ENCODE measurements at places on chromosomes 2 and 18.

GRCh38 chr18:37144921-37145320 lies 316.0 kb downstream of the KIAA1328 start:
- DNase-seq: no peak

DNA sequence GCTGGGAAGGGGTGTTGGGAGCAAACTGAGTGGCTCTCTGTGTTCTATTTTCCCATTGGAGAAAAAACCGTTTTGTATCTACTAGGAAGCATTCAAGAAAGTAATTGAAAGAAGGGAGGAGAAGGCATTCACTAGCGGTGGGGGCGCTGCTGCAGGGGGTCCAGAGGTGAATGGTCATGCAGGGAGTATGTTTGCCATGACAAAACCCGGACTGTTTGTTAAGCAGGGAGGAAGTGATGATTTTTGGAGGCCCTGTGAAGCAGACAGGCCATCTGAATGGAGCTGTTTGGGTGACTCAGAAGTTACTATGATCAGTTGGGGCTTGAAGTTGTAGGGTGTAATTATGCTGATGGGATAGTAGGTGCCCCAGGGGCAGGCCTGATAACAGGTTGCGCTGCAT lies 7.0 kb downstream of the TAF4B start:
- DNase-seq: no peak

DNA sequence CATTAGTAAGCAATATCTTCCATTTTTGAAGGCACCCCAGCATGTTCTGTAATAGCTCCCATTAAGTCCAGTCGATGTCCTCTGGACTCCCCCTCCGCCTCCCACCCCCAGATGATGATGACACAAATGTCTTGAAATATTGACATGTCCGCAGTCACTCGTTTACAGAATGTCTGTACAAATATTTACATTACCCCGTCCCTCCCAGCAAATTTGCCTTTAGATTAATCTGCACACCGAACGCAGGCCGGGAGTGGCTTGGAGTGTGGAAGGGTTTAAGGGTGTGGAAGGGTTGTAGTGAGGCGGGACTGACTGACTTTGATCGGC lies 853 bp upstream of the OSBPL6 start:
- no peak for DNase-seq

GRCh38 chr2:197386242-197386641 lies 48.6 kb downstream of the SF3B1 start:
- no peak for DNase-seq

- no peak for DNase-seq
These were observed 53.5 kb downstream of the TMEM182 start for GRCh38 chr2:102815285-102815684.

DNA sequence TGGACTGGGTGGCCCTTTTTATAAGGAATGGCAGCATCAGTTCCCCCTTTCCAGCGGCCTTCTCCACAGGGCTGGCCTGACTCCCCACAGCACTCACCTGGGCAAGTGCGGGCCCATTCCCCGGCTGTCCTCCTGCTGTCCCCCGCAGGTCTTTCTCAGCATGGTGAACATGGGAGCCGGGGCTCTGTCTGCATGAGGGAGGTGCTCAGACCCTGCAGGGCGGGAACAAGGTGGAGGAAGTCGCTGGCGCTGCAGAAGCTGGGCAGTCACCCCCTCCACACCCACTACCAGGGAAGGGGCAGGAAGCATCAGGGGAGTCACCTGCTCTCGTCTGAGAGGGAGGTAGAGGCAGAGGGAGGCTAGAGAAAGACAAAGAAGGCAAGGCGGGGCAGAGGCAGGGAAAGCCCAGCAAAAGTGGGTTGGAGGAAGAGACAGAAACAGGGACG lies 12.2 kb downstream of the HES6 start:
- DNase-seq: no peak

GRCh38 chr2:44916291-44916690 lies 25.2 kb upstream of the SIX3 start:
- DNase-seq: no peak

GRCh38 chr2:4358837-4359236 lies 655.5 kb downstream of the DCDC2C start:
- DNase-seq: no peak

- no peak for DNase-seq
These were observed 21.5 kb upstream of the NABP1 start for GRCh38 chr2:191656391-191656790.

- no peak for DNase-seq
These were observed 12.4 kb upstream of the IL1RN start for GRCh38 chr2:113114996-113115395.

DNA sequence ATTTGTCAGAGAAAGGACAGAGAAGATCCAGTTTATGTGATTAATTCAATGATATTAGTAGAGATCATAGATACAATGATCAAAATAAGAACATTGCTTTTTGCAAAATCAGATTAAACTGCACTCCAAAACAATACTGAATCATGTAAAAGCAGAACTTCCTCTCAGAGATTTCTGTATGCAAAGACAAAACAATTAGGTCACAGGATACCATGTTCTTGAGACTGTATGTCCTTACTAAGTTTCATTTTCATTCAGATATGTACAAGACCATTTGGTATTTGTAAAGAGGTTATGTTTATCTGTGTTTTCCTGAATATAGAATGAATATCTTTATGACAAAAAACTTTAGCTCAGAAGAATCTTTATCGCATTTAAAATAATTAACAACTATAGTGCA lies 161.8 kb downstream of the DLGAP1 start:
- DNase-seq: no peak

- DNase-seq: no peak
These were observed 165.6 kb downstream of the SEPTIN10 start for GRCh38 chr2:109448207-109448606.

- peak; percentile 2 for DNase-seq
These were observed 30.6 kb upstream of the PPP3R1 start for GRCh38 chr2:68282811-68283418.

DNA sequence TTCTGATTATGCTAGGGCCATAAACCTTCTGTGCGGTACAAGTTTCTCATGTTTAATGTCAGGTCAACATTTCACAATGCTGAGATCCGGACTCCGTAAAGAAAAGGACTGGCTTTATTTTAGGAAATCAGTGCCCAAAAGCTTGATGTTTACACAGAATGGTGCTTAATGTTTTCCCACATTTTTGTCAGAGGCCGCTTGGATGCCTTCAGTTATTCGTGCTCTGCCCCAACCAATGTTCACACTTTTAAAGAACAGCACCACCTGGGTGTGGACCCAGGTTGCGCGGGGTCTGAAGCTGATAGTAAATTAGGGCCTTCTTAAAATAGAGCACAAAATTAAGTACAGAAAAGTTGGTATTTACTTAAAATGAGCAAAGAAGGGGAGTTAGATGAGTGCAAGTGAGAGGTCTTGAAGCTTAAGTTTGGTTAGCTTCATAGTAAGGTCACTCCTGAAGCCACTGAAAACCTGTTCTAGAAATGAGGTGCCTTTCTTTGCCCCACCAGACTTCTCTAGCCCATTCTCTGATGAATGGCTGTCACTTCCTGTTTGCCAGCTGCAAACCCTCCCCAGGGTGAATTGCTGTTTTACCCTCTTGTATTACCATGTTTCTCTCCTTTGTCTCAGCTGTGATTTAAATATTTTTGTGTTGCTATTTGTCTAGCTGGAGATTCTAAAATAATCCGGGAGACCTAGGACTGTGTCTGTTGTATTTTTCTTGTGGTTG lies 20.5 kb downstream of the SLC3A1 start:
- DNase-seq: no peak

- DNase-seq: no peak
These were observed 943 bp downstream of the INPP5D start for GRCh38 chr2:233060980-233061590.

DNA sequence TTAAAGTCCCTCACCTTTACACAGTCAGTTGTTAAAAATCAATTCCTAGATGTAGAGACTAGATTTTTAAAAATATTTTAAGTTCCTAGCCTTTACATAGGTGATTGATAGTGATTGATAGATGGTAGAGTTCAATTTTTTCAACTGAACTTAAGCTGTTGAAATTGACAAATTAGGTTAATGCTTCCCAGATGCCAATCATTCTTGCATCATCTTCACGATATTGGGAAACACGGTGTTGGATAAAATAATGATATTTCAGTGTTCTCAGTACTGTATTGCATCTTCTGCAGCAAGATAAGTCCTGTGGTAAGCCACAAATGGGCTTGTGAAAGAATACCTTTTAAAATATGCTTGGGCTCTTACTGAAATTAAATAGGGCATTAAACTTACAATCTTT lies 667.6 kb downstream of the STK39 start:
- no peak for DNase-seq

GRCh38 chr2:101854877-101855276 lies 136.9 kb upstream of the IL1R2 start:
- DNase-seq: no peak

GRCh38 chr2:191917430-191917881 lies 70.6 kb upstream of the CAVIN2 start:
- no peak for DNase-seq

DNA sequence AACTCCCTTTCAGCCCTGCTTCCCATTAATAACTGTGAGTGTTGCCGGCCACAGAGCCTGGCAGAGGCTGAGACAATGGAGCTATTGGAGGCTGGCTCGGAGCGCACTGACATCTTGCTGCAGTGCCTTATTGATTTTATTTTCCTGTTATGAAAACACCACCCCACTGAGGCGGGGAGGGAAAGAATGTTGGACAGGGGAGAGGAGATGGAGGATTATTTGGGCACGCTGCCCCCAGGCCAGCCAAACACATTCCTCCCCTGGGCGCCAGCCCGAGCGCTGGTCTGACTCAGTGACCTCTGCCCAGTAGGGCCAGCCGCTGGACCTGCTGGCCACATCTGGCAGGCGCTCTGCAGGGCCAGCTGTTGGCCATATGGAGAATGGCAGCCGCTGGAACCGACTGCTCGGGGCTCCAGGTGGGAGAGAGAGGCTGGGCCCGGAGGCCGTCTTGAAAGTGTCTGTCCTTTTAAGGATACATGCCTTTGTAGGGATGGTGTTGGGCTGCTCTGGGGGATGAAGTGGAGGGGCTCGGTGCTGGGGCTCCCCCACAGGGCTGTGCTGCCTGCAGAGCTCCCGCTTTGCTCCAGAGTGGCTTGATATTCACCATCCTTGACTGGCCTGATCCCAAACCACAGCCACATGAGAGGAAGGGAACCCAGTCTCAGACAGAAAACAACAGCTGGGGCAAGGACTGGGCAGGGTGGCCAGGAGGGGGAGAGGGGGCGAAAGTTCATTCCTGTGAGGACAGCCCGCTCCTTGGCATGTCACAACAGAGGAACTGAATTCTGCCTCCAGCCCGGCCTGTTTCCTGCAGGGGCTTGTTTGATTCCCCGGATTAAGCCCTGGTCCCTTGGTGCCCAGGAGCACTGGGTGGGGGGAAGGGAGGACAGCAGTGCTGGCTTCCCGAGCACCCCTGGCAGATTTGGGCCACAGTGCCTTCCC lies 179.0 kb downstream of the KLHL29 start:
- no peak for DNase-seq

DNA sequence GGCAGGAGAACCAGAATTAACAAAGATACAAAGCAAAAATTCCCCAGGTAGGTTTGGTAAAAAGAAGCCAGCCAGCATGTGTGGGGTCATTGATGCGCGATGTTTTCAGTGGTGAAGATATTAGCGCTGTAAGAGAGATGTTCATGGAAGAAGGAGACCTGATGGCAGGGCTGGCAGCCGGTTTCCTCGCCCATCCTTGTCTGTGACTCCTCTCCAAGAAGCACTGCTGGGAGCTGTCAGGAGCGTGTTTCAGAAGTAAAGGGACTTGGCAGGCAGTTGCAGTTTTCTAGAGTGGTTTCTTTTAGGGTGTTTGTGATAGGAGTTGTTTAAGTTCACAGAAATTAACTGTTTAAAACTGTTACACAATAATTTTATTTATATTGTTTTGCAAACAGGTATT lies 24.6 kb downstream of the TAF1B start:
- DNase-seq: no peak

GRCh38 chr2:8927510-8928455 lies 75.7 kb downstream of the MBOAT2 start:
- no peak for DNase-seq

DNA sequence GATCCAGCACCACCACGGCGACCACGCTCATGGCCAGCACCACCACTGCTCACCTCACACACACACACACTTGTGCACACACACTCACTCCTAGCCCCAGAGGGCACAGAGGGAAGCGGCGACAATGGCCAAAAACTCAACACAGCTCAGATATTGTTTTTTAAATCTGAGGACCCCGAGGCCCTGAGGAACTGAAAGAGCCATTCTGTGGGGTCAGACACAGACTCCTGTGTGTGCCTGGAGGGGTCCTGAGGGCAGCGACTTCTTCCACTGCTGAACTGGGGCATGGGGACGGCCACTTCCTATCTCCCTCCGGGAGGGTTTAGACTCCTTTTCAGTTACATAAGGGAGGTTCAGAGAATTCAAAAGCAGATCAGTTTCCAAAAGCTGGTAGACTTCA lies 116.6 kb upstream of the PXDN start:
- no peak for DNase-seq

GRCh38 chr2:191360918-191361317 lies 115.7 kb downstream of the MYO1B start:
- no peak for DNase-seq

DNA sequence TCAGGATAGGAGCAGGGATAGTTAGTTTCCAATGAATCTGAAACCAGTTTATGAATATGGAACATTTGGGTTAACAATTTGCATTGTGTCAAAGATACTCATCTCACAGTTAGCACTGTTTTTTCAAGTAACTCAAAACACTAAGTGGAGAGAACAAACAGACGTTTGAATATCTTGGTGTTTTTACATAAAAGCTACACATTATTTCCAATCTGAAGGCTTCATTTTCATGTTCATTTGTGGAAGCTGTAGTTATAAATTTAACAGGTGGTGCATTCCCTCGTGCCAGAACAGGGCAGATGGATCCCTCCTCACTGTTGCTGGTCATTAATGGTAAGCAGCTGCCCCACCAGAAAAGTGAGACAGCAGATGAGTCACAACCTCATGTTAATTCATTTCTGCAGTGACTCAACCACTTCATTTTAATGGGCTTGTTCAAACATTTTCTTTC lies 286.9 kb downstream of the TMX3 start:
- no peak for DNase-seq

DNA sequence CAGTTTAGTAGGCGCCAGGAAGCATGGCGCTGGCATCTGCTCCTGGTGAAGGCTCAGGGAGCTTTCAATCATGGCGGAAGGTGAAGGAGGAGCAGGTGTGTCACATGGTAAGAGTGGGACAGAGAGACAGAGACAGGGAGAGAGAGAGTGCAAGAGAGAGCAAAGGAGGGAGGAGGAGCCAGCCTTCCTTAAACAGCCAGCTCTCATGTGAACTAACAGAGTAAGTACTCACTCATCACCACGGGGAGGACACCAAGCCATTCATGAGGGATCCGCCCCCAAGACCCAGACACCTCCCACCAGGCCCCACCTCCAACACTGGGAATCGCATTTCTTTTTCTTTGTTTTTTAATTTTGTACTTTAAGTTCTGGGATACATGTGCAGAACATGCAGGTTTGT lies 40.8 kb upstream of the CLASP1 start:
- DNase-seq: no peak

Measured in stimulated activated CD4-positive, alpha-beta T cell treated with anti-CD3 and anti-CD28 coated beads, TNF-alpha, amount 100 ng/mL, for 48 hours (primary cell).